Thyroid gland (tissue), 4 donors: ENCODE measurements at places on chromosomes 13 and 19. TPM values are rescaled to one million over a fixed set of nuclear protein-coding genes. Genes with fewer than 3 reads are reported as not detected.

Gene FOSB
- 1.6 TPM for total RNA-seq

- no peak overlapping the region for H3K4me3 ChIP-seq
- H3K27me3 ChIP-seq: no peaks in the 10 kb centered on the region
- no peak overlapping the region for H3K27ac ChIP-seq
- no peak for DNase-seq
These were observed 693.7 kb downstream of the UQCRFS1 start for GRCh38 chr19:28519218-28519779.

DNA sequence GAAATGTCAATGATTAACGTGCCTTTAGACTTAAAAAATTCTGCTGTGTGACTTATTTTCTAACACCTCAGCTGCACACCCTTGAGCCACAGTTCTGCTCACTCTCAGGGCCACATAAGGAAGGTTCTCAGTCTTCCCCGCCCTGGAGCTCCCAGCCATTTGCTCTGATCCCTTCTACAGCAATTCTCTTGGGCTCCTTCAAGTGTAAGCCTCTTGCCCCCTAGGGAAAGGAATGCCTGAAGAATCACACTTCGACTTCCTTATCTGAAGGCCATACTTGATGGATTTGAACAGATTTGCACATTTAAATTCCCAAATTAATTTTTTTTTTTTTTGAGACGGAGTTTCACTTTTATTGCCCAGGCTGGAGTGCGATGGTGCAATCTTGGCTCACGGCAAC, 44.2 kb downstream of the RASA3 start:
- H3K27me3 ChIP-seq: no peaks in the 10 kb centered on the region
- H3K27ac ChIP-seq: no peak overlapping the region
- no peak overlapping the region for H3K4me3 ChIP-seq
- no peaks in the 10 kb centered on the region for H3K4me1 ChIP-seq
- H3K36me3 ChIP-seq: no peaks in the 10 kb centered on the region
- DNase-seq: no peak

Gene KIRREL2
- total RNA-seq: not detected

GRCh38 chr19:48617146-48617937, 1.6 kb downstream of the RPL18 start:
- H3K4me3 ChIP-seq: no peak overlapping the region
- no peaks in the 10 kb centered on the region for H3K27me3 ChIP-seq
- H3K4me1 ChIP-seq: peaks cover 15% of the 10 kb centered on the region
- peak; percentile 18 for DNase-seq
- peaks cover 26% of the 10 kb centered on the region for H3K36me3 ChIP-seq
- H3K27ac ChIP-seq: no peak overlapping the region

GRCh38 chr13:79407349-79407979, 1.4 kb upstream of the RBM26 start:
- no peak for DNase-seq
- no peaks in the 10 kb centered on the region for H3K36me3 ChIP-seq
- no peak overlapping the region for H3K27ac ChIP-seq
- H3K4me1 ChIP-seq: peaks cover 33% of the 10 kb centered on the region
- no peaks in the 10 kb centered on the region for H3K27me3 ChIP-seq

DNA sequence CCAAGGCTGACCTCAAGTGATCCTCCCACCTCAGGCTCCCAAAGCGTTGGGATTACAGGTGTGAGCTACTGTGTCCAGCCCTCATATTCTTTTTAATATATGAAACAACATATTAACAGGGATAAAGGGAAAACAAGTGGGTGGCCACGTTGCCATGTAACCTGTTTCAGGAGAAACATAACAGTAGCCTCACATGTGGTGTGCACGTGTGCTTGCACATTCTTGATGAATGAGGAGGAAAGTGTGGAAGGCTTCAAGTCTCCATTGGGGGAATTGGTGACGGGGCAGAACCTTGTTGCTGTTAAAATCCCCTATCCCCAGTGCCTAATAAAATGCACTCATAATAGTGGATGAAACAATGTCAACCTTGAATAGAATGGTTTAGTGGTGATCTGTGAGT, 202.3 kb downstream of the MTUS2 start:
- no peaks in the 10 kb centered on the region for H3K36me3 ChIP-seq
- H3K27ac ChIP-seq: no peak overlapping the region
- no peaks in the 10 kb centered on the region for H3K4me1 ChIP-seq
- no peaks in the 10 kb centered on the region for H3K27me3 ChIP-seq
- no peak for DNase-seq
